ENCODE measurements at places on chromosomes 1 and 21. TPM values are rescaled to one million over a fixed set of nuclear protein-coding genes. Genes with fewer than 3 reads are reported as not detected.

The S100A1 gene
- polyA plus RNA-seq = 0.31 TPM

- DNase-seq = no peak
Observed at GRCh38 chr1:182968836-182969734, 16.1 kb upstream of the SHCBP1L start.

GRCh38 chr1:3501856-3502640 is 47.6 kb downstream of the ARHGEF16 start:
- no peak for DNase-seq

- DNase-seq = no peak
Observed at GRCh38 chr1:11150326-11150725, 38.8 kb upstream of the ANGPTL7 start.

GRCh38 chr1:167808104-167808503 is 86.3 kb downstream of the MPZL1 start:
- DNase-seq = no peak

DNA sequence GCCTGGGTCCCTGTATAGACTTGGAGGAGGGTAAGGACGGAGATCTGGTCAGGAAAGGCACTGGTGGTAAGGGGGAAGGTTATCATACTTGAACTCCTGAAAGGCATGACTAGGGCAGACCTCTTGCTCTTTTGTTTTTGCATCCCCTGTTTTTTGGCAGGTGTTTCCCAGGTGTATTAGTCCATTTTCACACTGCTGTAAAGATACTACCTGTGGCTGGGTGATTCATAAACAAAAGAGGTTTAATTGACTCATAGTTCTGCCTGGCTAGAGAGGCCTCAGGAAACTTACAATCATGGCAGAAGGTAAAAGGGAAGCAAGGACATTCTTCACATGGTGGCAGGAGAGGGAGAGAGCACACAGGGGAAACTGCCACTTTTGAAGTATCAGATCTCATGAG is 57.2 kb upstream of the APOBEC4 start:
- DNase-seq = no peak

DNA sequence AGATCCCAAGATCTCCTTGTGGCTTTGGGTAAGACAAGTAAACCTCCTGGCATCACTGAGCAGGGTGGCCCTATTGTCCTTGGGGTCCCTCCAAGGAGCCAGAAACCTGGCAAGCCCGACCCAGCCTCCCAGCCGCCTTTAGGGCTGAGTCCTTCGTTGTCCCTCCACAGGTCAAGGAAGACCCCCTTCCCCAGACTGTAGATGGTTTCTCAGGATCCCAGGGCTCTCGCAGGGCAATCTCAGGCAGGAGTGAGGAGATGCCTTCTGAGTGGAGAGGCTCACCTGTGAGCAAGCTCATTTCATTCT is 71.6 kb upstream of the CSF3R start:
- DNase-seq = no peak

DNA sequence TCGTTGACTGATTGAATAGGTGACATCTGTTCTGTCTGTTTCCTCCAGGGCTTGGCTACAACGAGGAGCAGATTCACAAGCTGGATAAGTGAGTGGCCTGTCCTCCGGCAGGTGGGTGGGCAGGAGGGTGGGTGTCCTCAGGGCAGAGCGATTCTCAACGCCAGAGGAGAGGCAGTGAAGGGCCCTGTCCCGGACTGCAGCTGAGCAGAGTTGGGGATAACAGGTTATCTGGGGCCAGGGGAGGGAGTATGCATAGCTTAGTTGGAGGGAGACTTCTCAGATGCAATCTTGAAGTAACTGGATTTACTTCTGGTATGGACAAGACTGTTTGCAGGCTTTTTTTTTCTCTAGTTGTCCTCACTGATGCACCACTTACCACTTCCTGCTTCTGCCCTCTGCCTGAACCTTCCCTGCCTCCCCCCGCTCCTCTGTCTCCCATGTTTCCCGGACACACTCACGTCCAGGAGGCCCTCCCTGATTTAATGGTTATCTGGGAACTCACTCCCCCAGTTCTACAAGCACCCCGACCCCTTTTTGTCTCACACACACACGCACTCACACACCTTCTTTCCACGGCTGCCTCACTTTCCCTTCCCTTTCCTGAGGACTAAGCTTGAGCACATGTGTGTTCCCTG is 16.4 kb upstream of the RASSF5 start:
- no peak for DNase-seq

DNA sequence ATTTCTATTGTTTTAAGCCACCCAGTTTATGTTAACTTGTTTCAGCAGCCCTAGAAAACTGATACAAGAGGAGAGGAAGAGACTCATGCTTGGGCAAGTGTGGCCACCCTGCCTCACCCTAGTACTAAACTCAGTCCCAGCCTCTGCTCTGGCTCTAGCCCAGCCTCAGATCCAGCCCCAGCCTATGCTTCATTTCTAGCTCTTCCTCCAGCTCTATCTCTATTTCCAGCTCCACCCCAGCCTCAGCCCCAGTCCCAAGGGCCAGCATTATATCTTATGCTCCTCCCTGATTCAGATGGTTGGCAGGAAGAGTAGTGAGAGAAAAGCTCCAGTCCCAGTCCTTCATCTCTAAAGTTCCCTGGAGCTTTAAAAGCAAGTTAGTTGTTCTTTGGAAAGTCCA is 535.5 kb downstream of the PTPRC start:
- DNase-seq = no peak
